ENCODE measurements at places on chromosomes 7 and 10. TPM values are rescaled to one million over a fixed set of nuclear protein-coding genes. Genes with fewer than 3 reads are reported as not detected.
A peak's percentile ranks its signal among the peaks of the same experiment; 100 is the strongest.

VOPP1 gene
- total RNA-seq, result 64.0 TPM

OPN1SW gene
- not detected for total RNA-seq

LRMDA gene
- total RNA-seq, result 15.5 TPM

NEURL1 gene
- total RNA-seq, result 0.80 TPM

- H3K27ac ChIP-seq, result peak overlapping the region; percentile 47
- no peaks in the 10 kb centered on the region for H3K36me3 ChIP-seq
- H3K27me3 ChIP-seq, result no peaks in the 10 kb centered on the region
Measured at GRCh38 chr10:70234668-70235447, 1.6 kb upstream of the PPA1 start.

SPACDR gene
- total RNA-seq, result 2.0 TPM

- H3K27ac ChIP-seq, result no peak overlapping the region
- H3K36me3 ChIP-seq, result no peaks in the 10 kb centered on the region
- no peaks in the 10 kb centered on the region for H3K27me3 ChIP-seq
- DNase-seq, result peak; percentile 43
Measured at GRCh38 chr10:34295142-34295548, 520.0 kb downstream of the PARD3 start.

GNG11 gene
- 18.4 TPM for total RNA-seq

DNA sequence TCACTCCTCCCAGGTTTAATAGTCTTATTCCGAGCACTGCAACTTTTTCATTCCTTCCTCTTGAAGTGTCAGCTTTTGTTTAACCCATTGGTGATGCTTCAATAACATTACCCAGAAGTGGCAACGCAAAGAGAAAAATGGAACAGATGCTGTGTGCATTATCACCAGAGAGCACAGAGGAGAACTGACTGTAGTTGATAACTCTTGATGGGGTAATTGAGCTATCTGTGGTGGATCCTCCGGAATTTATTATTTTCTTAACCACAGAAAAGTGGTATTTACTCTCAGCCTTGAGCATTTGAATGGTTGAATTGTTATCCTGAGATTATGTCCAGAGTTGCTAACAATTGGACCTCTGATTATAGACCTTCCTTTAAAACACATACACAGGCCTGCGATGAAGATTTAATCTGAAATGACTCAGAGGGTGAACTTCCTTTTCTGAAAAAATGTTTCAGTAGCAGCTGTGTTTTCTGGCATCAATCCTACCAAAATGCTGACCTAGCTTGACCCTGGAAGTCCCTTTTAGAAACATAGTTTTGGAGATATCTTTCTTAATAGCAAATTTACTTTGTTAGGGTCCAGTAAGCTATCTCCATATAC lies 1584.4 kb upstream of the LRRTM3 start:
- H3K27ac ChIP-seq, result peak overlapping the region; percentile 26
- DNase-seq, result peak; percentile 24
- H3K4me1 ChIP-seq, result no peaks in the 10 kb centered on the region
- no peaks in the 10 kb centered on the region for H3K27me3 ChIP-seq
- H3K36me3 ChIP-seq, result no peaks in the 10 kb centered on the region

DNA sequence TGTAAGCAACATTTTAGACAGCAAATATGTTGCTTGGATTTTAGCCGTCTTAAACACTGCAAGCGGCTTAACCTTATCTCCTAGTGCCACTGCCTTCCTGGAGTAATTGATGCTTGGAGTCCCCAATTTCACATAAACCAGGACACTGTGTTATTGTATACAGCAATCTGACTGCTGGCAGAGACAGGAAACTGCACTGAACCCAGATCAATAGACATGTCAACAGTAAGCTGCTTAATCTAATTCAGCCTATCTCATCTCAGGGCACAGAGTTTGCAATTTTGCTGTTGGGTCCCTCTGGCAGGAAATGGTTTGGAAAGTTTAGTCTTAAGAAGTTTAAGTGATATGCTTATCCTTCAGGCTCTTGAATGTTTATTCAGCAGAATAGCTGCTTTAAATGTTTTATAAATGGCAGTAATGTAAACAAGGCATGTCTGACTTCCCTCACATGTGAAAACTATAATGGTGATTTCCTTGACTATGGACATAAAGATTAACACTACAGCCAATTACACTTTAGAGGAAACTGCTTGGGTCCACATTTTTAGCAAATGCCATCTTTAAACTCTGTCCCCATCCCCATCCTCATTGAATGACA lies 598.6 kb downstream of the PARD3 start:
- no peak overlapping the region for H3K4me3 ChIP-seq
- no peaks in the 10 kb centered on the region for H3K27me3 ChIP-seq
- no peak overlapping the region for H3K27ac ChIP-seq
- H3K36me3 ChIP-seq, result no peaks in the 10 kb centered on the region

DNA sequence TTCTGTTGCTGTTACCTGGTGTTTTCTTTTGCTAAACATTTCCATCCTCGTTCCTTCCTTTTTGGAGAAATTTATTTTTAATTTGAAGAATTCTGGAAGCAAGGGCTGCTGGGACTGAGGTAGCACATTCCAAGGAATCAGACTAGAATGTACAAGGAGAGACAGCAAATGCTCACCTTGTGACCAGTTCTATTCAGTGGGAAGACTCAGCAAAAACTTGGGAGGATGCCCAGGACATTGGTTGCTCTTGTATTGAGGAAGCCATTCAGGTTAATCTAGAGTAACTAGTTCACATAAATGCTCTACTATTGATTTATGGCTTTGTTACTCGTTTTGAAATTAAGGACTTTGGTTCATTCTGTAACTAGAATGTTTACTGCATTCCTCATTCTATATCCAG lies 11.3 kb downstream of the PLCE1 start:
- H3K27me3 ChIP-seq, result no peaks in the 10 kb centered on the region
- no peak overlapping the region for H3K27ac ChIP-seq
- H3K4me1 ChIP-seq, result peaks cover 12% of the 10 kb centered on the region
- DNase-seq, result no peak
- H3K4me3 ChIP-seq, result no peak overlapping the region
- no peaks in the 10 kb centered on the region for H3K36me3 ChIP-seq

CNTNAP2 gene
- total RNA-seq, result 45.3 TPM

GRCh38 chr7:36795451-36796021 lies 71.2 kb upstream of the AOAH start:
- no peak overlapping the region for H3K4me3 ChIP-seq
- no peak for DNase-seq
- no peak overlapping the region for H3K27ac ChIP-seq
- H3K36me3 ChIP-seq, result no peaks in the 10 kb centered on the region
- no peaks in the 10 kb centered on the region for H3K27me3 ChIP-seq
- no peaks in the 10 kb centered on the region for H3K4me1 ChIP-seq

CPA2 gene
- 2.0 TPM for total RNA-seq

PSD gene
- total RNA-seq, result 5.3 TPM

GRCh38 chr7:138886501-138886917 lies 88.5 kb upstream of the ATP6V0A4 start:
- DNase-seq, result no peak
- no peaks in the 10 kb centered on the region for H3K4me1 ChIP-seq
- H3K27ac ChIP-seq, result no peak overlapping the region
- no peaks in the 10 kb centered on the region for H3K36me3 ChIP-seq
- no peak overlapping the region for H3K4me3 ChIP-seq
- H3K27me3 ChIP-seq, result no peaks in the 10 kb centered on the region

DENND2A gene
- 12.8 TPM for total RNA-seq

HOXA10 gene
- total RNA-seq, result 0.21 TPM

SPDYE11 gene
- total RNA-seq, result 0.11 TPM

DNA sequence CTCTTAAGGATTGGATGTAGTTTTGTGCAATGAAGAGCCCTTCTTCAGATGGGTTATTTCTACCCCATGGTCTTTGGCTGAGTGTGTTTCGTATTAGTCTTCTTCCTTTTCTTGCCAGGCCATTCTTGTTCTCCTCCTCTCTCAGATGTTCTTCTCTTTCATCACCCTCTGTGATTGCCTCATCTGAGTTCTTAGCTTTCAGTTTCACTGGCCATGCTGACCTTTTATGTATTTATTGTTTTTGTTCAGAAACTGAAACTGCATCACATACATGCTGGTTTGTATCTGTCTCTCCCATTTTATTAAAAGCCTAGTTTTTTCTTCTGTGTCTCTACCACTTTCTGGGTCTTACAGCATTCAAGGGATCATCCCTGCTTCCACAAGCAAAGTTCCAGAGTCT lies 21.7 kb upstream of the PCGF5 start:
- H3K27me3 ChIP-seq, result no peaks in the 10 kb centered on the region
- H3K36me3 ChIP-seq, result no peaks in the 10 kb centered on the region
- peak overlapping the region; percentile 9 for H3K27ac ChIP-seq
- DNase-seq, result no peak
- peaks cover 48% of the 10 kb centered on the region for H3K4me1 ChIP-seq

PLEKHA8 gene
- total RNA-seq, result 9.4 TPM

CYP17A1 gene
- 2.1 TPM for total RNA-seq

GRCh38 chr7:94909179-94909466 lies 1.7 kb downstream of the PPP1R9A start:
- H3K4me3 ChIP-seq, result no peak overlapping the region
- no peak overlapping the region for H3K27ac ChIP-seq
- H3K4me1 ChIP-seq, result peaks cover 7% of the 10 kb centered on the region
- H3K36me3 ChIP-seq, result no peaks in the 10 kb centered on the region

GRCh38 chr7:44973610-44974401 lies 5.0 kb downstream of the MYO1G start:
- no peaks in the 10 kb centered on the region for H3K27me3 ChIP-seq
- no peaks in the 10 kb centered on the region for H3K4me1 ChIP-seq
- peaks cover 5% of the 10 kb centered on the region for H3K36me3 ChIP-seq
- H3K27ac ChIP-seq, result no peak overlapping the region
- no peak overlapping the region for H3K4me3 ChIP-seq

GRCh38 chr7:3648276-3648675 lies 347.2 kb downstream of the SDK1 start:
- no peak overlapping the region for H3K27ac ChIP-seq
- no peaks in the 10 kb centered on the region for H3K36me3 ChIP-seq
- no peaks in the 10 kb centered on the region for H3K4me1 ChIP-seq
- no peaks in the 10 kb centered on the region for H3K27me3 ChIP-seq

MEIG1 gene
- total RNA-seq, result 3.5 TPM

PIP gene
- 1.5 TPM for total RNA-seq

DNA sequence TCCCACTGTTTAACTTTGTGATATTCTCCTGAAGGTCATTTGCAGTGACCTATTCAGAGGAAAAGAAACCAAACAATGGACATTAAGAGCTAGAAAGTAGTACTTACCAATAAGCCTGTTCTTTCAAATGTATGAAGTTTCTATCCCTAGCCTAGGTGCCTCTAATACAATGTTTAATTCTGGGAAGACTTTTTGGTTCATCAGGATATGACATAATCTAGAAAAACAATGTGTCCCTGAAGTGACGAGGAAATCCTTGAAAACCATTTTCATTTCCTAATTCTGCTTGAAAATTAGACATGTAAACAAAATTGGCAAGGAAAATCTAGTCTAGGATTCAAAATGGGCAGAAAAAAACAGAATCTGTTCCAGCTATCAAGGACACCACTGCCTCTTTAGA lies 36.1 kb downstream of the ARHGAP19 start:
- no peak for DNase-seq
- peak overlapping the region; percentile 21 for H3K27ac ChIP-seq
- H3K27me3 ChIP-seq, result no peaks in the 10 kb centered on the region
- no peak overlapping the region for H3K4me3 ChIP-seq
- H3K36me3 ChIP-seq, result peaks cover 9% of the 10 kb centered on the region

CPVL gene
- total RNA-seq, result 18.1 TPM

PTF1A gene
- total RNA-seq, result not detected

DNA sequence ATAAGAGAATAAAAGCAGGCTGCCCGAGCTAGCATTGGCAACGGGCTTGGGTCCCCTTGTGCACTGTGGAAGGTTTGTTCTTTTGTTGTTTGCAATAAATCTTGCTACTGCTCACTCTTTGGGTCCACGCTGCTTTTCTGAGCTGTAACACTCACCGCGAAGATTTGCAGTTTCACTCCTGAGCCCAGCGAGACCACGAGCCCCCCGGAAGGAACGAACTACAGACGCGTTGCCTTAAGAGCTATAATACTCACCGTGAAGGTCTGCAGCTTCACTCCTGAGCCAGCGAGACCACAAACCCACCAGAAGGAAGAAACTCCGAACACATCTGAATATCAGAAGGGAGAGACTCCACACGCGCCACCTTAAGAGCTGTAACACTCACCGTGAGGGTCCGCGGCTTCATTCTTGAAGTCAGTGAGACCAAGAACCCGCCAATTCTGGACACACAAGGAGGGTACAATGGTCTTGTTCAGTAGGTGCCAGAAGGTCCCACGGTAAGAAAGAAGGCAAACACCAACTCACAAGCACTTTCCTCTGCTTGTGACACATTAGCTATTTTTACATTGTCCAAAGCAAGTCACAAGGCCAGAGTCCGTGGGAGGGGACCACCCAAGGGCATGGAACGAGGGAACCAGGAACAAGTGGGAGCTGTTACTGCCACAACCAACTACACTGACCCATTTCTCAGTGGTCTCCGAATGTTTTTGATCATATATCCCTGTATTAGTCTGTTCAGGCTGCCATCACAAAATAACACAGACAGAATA lies 29.2 kb upstream of the CACUL1 start:
- H3K36me3 ChIP-seq, result no peaks in the 10 kb centered on the region
- H3K27me3 ChIP-seq, result no peaks in the 10 kb centered on the region
- no peak for DNase-seq
- H3K27ac ChIP-seq, result no peak overlapping the region
- no peak overlapping the region for H3K4me3 ChIP-seq

PLAC9 gene
- 53.1 TPM for total RNA-seq

VIPR2 gene
- total RNA-seq, result 0.58 TPM

GRCh38 chr10:74981831-74982633 lies 129.4 kb upstream of the SAMD8 start:
- H3K4me1 ChIP-seq, result no peaks in the 10 kb centered on the region
- no peak for DNase-seq
- no peak overlapping the region for H3K4me3 ChIP-seq
- H3K27me3 ChIP-seq, result no peaks in the 10 kb centered on the region
- peaks cover 6% of the 10 kb centered on the region for H3K36me3 ChIP-seq

CCL26 gene
- total RNA-seq, result not detected

GRCh38 chr10:17406036-17406834 lies 48.2 kb downstream of the ST8SIA6 start:
- no peak overlapping the region for H3K4me3 ChIP-seq
- no peaks in the 10 kb centered on the region for H3K36me3 ChIP-seq
- DNase-seq, result no peak

DNA sequence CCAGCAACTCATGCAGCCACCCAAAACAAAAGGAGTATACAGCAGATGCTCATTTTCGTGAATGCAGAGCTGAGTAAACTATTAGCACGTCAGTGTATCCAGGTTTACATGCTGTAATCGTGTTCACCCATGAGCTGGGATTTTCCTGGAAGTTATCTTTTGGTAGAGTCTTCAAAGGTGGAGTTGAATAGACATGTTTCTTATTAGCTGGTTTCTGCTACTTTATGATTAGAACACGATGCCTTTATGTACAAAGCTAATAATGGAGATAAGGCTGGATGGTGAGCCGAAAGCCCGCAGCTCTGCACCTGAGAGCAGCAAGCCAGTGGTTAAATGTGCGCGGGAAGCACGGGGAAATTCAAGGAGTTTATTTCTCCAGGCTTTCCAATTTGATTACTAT lies 123.8 kb downstream of the ADARB2 start:
- no peaks in the 10 kb centered on the region for H3K36me3 ChIP-seq
- no peak overlapping the region for H3K27ac ChIP-seq
- DNase-seq, result no peak
- H3K4me1 ChIP-seq, result peaks cover 6% of the 10 kb centered on the region
